SJCRH30 (cell line): ENCODE measurements at places on chromosomes 3 and 15. TPM values are rescaled to one million over a fixed set of nuclear protein-coding genes. Genes with fewer than 3 reads are reported as not detected.

- no peak for DNase-seq
Measured at GRCh38 chr3:143634991-143635390, 213.3 kb downstream of the SLC9A9 start.

- no peak for DNase-seq
Measured at GRCh38 chr3:73772076-73772886, 147.5 kb upstream of the PDZRN3 start.

GRCh38 chr3:54087581-54088410 is 34.6 kb upstream of the CACNA2D3 start:
- DNase-seq: no peak

The CLDN1 gene
- total RNA-seq: 0.25 and 0.42 TPM in 2 replicates

The TRH gene
- not detected in 2 replicates for total RNA-seq

DNA sequence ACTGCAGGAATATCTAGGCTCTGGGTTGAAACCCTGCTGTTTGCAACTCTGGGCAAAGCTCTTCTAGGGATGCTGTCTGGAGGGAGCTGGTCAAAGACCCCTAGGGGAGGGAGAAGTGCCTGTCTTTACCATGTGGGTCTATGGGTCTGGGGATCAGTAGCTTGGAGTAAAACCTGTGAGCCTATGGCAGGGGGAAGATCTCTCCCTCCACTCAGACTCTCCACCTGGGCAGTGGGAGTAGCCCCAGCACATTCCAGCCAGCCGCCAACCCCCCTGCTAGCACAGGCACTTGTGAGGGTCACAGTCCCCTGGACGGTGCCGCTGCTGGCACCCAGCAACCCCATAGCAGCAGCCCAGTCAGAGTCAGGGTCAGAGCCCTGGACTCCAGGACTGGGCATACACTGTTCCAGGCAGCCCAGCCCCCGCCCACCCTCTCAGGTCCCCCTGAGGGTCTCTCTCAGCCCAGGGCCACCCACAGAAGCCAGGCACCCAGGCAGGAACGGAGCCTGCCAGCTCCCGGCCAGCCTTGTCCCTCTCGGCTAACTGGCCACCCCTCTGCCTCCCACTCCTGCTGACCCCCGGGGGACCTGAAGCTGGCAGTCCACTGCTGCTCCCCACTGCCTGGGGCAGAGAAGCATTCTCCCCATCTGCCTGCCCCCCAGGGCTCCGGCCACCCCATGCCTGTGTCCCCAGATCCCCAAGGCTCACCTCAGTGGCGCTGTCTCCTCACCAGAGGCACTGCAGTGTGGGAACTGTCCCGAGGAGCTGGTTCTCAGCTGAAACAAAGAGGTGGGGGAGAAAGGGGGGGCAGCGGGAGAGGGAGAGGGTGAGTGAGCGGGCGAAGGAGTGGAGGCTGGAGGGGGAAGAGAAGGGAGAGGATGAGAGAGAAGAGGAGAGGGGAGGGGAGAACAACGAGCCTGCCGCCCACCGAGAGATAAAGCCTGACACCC is 10.8 kb downstream of the GLYCTK start:
- DNase-seq: no peak

The KLHL40 gene
- 0.59 and 0.71 TPM in 2 replicates for total RNA-seq

GRCh38 chr15:92062505-92062904 is 209.0 kb downstream of the SLCO3A1 start:
- no peak for DNase-seq

DNA sequence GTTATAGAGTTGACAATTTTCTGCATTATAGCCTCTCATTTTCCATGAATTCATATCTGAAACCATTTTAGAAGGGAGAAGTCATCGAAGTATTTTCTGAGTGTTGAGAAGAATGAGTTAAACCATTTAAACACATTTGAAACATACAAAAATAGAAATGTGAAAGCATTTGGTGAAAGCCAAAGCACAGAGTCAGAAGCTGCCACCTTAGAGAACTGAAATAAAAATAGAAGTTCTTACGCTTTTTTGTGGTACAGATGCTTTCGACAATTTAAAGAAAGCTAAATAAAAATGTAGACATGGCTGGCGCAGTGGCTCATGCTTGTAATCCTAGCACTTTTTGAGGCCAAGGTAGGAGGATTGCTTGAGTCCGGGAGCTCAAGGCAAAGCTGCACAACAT is 9.0 kb downstream of the FANCD2OS start:
- DNase-seq: no peak
